Fibroblast of mammary gland (primary cell): ENCODE measurements at places on chromosomes 1 and 21.

GRCh38 chr1:14524826-14525636 lies 73.5 kb upstream of the KAZN start:
- DNase-seq: no peak

- DNase-seq: peak; percentile 36
Measured at GRCh38 chr1:39116860-39117728, 87.4 kb upstream of the MACF1 start.

- DNase-seq: peak; percentile 56
Measured at GRCh38 chr1:35544976-35545375, 12.2 kb downstream of the KIAA0319L start.

- no peak for DNase-seq
Measured at GRCh38 chr21:32881458-32881857, 109.9 kb upstream of the PAXBP1 start.

DNA sequence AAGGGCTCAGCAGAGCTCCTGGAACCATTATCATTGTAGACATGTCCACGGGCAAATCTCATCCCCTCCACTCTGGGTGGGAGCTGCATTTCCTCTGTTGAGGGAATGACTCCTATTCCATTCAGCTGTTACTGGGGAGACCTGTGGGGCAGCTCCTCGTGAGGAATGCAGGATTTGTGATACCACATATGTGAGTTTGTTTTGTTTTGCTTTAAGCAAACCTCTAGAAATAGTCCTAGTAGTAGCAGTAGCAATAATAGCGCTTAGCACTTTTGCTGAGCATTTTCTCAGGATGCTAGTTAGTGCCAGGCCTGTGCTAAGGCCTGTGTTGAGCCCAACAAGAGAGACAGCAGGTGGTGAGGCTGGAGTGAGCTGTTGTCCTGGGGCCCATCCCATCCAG lies 10.8 kb downstream of the OLIG1 start:
- DNase-seq: no peak

GRCh38 chr1:178172939-178173338 lies 79.0 kb downstream of the RASAL2 start:
- peak; percentile 41 for DNase-seq

GRCh38 chr21:31198575-31198974 lies 145.5 kb downstream of the TIAM1 start:
- DNase-seq: peak; percentile 74

GRCh38 chr1:226882187-226882586 lies 11.8 kb downstream of the PSEN2 start:
- DNase-seq: no peak
